ENCODE measurements at places on chromosomes 2 and 18. TPM values are rescaled to one million over a fixed set of nuclear protein-coding genes. Genes with fewer than 3 reads are reported as not detected.
A peak's percentile ranks its signal among the peaks of the same experiment; 100 is the strongest.

The OTOS gene
- total RNA-seq: not detected

The PROC gene
- not detected for total RNA-seq

The MROH2A gene
- not detected for total RNA-seq

The HOXD1 gene
- total RNA-seq: 0.15 TPM

The CDK5R2 gene
- total RNA-seq: not detected

The ALK gene
- 5.6 TPM for total RNA-seq

The CRYGD gene
- total RNA-seq: not detected

The CDH7 gene
- total RNA-seq: not detected

The TMEM198 gene
- 1.6 TPM for total RNA-seq

The SPATA3 gene
- total RNA-seq: not detected

The GCG gene
- not detected for total RNA-seq

The FAM168B gene
- 122 TPM for total RNA-seq

DNA sequence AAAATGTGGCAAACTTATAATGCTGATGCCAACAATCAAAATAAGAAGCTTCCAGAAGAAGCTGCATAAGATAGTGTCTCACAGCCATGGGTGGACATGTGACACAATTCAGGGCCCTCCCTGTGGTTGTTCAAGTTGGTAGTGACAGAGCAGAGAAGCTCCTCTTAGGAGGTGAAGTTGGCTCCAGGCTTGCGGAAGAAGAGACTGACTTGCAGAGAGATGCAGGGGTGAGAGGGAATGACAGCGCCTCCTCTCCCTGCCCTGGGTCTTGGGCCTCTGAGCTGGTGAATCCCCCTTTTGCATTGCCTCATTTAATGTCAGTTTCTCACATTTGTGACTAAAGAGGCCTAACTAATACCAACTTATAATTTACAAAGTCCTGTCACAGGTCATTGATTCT lies 23.0 kb upstream of the RHOB start:
- DNase-seq: no peak

DNA sequence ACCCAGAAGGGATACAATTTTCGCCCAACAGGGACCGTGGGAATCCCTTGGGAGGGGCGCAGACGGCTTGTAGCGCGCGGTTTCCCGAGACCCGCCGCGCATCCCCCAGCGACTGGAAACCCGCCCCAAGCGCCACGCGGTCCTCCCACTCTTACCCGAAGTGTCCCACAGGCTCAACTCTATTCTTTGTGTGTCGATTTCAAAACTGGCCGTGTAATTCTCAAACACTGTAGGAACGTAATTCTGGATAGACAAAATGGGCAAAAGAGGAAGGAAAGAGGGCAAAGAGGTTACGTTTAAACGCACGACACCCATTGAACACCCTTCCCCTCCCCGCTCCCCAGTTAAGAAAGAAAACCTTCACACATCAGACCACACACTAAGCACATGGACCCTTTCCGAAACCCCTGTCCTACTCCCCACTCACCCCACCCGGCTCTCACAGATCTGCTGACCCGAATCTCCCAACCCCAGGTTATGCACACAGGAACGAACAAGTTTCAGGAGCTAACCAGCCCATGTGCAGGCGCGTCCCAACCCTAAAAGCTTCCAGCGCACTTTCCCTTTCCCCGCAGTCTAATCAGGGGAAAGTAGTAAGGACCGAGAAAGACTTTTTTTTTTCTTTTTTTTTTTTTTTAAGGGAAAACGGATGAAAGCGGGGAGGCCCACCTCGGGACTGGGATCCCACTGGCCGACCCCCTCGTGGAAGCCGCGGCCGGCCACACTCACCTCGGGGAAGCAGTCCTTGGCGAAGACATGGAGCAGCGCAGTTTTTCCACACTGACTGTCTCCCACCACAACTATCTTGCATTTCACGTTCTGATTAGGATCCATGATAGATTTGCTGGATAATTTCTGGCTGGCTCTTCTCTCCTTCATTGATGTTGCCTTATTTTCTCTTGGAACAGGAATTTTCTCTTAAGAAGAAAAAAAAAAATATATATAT lies 655 bp downstream of the RND3 start:
- DNase-seq: peak; percentile 47

DNA sequence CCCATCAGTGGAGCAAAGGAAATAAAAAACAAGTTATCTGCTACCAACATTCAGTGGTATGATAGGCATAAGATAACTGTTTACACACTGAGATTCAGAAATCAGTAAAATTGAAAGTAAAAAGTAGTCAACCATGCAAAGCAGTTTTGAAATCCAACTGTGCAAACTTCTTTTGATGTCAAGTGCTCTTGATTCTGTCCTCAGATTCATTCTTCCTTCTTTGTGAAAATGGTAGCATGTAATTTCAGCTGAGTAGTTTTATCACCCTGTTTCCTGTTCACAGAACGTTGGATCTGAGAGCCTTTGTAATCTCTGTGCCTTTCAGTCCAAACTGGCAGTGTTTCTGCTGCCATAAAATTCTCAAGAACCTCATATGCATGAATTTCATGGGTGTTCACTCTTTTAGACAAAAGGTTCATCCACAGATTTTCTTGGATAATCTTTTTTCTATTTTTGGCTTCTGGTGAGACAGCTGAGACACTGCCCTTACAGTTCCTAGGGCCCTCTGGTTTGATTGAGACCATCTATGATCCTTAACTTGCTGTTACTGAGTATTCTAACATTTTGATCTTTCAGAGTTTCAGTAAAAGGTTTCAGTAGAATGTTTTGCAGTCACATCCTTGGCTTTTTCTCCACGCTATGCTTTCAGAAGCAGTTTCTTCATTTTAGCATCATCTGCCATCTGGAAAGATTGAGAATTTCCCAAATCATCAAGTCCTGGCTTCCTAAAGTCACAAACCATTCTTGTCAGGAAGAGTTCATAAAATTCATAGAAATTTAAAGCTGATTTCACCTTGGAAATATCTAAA lies 272.3 kb upstream of the EPHA4 start:
- DNase-seq: no peak

- DNase-seq: no peak
Measured at GRCh38 chr2:221447310-221447709, 124.8 kb downstream of the EPHA4 start.

- DNase-seq: no peak
Measured at GRCh38 chr2:28165087-28165635, 227.5 kb upstream of the FOSL2 start.

DNA sequence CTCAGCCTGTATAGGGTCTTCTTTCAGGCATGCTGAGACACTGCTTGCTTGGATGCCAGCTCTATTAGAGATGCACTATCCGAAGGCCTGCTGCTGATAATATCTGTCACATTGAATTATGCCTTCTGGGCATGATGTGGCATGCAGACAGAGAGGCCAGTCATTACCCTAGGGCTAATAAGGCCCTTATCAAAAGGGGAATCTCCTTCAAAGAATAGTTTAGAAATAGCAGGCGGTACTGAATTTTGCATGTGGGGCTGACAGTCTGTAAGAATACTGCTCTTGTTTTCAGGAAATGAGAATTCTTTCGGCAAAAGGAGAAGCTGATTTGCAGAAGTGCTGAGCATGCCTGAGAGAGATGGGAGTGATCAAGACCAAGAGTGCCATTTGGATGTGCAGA lies 13.1 kb upstream of the LHCGR start:
- DNase-seq: no peak

DNA sequence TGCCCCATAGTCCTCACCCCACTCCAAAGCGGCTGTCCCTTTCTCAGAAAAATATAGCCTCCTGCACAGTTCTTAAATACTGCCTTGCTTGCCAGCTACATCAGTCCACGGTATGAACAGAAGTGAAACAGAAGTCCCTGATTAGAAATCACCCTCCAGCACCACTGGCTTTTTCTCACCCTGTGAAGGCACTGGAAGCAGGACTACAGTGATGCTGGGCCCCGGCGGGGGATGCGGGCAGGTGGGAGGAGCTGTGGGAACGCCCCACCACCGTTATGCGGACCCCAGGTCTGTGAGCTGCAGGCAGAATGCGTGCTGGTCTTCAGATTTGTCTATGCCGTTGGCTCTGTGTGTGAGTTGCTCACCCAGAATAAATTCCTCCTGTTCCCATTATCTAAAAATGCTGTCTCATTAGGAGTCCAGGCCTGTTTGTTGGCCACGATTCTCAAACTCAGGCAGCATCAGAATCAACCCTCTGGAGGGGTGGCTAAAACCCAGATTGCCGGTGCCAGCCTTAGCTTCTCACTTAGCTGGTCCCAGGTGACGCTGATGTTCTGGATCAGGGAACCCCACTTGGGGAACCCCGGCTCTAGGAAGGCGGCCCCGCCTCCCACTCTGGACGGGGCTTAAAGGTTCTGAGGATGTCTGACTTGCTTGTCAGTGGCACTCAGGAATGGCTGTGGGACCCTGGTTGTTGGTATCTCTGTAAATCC lies 224.8 kb upstream of the PXDN start:
- no peak for DNase-seq

GRCh38 chr2:175366815-175367214 lies 185.3 kb upstream of the ATP5MC3 start:
- DNase-seq: no peak

GRCh38 chr18:61031626-61032025 lies 301.6 kb upstream of the CDH20 start:
- DNase-seq: no peak

DNA sequence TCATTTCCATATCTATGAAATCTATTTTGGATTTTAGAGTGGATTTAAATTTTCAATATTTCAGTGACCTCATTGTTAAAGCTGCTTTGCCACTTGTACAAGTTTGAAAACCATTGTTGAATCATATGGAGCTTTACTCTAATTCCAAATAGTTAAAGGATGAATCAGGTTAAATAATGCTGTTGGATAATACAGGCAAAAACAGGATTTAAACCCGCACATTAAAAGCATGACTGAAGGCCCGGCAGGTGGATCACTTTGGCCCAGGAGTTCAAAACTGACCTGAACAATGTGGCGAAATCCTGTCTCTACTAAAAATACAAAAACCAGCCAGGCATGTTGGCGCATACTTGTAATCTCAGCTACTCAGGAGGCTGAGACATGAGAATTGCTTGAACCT lies 68.3 kb downstream of the RIF1 start:
- no peak for DNase-seq

- DNase-seq: no peak
Measured at GRCh38 chr2:60706021-60706420, 50.0 kb upstream of the PAPOLG start.

DNA sequence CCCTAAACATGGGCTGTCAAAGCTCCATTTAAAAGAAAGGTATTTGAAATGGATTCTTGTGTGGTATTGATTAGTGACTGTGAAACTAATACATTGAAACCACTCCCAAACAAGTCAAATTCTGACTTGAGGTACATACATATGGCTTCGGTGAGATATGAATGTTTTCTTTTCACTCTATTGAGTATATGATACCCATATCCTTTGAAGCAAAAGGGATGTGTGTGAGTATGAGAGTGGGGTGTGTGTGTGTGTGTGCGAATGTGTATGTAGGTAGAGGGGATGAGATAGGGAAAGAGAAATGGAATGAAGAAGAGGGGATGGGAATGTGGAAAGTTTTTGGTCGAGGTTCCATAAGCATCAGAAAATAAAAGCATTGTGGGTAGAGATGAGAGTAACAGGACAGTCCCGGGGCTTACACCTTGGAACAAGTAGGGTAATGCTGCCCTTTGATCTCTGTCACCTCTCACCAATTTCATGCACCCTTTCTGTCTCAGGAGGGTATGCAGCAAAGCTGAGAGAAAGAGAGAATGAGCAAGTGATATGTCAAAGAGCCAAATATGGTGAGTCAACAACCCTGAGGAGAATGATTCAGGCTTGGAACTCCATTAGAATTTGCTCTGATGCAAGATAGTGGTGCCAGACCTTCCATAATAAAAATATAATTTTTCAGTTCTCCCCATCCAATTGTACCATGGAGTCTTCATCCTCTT lies 64.0 kb upstream of the ZEB2 start:
- no peak for DNase-seq

DNA sequence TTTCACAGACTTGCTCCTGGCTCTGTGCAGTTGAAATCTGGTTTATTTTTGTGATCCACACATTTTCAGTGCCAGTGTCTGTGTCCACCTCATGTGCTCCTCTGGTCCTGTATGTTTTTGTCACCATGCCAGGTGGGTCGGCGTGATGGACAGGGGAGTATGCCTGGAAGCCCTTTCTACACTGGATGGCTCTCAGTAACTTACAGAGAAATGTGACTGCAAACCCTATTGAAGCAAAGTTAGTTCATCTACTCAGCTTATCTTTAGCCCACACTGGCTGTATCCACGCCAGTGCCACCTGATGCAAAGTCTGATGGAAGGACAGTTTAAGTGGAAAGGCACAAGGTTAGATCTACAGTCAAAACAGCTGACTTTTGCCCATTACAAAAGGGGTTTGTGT lies 4.3 kb downstream of the IMPA2 start:
- DNase-seq: no peak

DNA sequence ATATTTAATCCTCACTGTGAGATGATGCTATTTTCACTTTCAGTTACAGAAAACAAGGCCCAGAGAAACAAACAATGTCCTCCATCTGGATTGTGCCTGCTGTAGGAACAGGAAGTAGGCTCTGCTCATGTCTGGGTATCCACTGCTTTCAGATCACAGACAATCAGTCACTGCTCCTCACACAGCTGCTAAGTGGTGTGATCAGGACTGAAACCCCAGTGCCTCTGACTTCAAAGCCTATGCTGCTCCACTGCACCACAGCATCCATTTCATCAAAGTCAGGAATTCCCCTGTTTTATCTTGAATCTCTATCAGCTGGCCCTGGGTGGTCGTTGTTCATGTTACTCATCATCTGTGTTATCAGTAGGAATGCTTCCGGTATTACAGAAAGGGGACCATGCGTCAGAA lies 303.8 kb upstream of the TRIB2 start:
- DNase-seq: no peak

DNA sequence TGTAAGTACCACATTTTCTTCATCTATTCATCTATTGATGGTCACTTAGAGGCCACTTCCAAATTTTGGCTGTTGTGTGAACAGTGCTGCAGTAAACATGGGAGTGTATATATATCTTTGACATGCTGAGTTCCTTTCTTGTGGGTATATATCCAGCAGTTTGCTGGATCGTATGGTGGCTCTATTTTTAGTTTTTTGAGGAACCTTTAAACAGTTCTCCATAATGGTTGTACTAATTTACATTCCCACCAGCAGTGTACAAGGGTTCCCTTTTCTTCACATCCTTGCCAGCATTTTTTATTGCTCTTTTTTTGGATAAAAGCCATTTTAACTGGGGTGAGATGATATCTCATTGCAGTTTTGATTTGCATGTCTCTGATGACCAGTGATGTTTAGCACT lies 7.3 kb upstream of the ATP5MC3 start:
- no peak for DNase-seq

GRCh38 chr2:86020984-86021383 lies 84.7 kb downstream of the POLR1A start:
- no peak for DNase-seq

DNA sequence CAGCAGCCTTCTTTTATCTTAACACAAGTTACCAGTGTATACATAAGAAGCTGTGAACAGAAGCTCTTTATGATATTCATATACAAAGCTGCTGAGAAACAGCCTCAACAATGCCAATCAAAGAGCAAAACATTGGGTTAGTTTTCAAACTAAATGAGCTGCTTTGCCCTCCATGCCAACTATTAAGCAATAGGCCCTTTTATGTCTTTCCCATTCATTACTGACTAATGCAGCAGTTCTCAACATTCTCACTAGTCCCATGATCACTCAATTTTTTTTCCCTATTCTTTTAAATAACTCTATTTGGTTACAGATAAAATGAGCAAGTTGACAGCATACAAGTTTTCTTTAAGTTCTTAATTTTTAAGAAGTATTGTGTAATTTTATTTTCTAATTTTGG lies 57.9 kb upstream of the FRZB start:
- no peak for DNase-seq

- DNase-seq: no peak
Measured at GRCh38 chr2:75808793-75809535, 98.2 kb upstream of the GCFC2 start.

- DNase-seq: no peak
Measured at GRCh38 chr2:179311101-179311500, 46.5 kb upstream of the SESTD1 start.

Measured in breast epithelium (tissue), 4 donors.